Activated naive CD4-positive, alpha-beta T cell (primary cell): ENCODE measurements at places on chromosomes 11 and 22.

GRCh38 chr22:37545703-37546436 is 14.4 kb upstream of the CDC42EP1 start:
- DNase-seq, result no peak

GRCh38 chr22:37258005-37258752 is 14.1 kb upstream of the RAC2 start:
- no peak for DNase-seq

GRCh38 chr11:57406337-57406904 is 16.0 kb upstream of the PRG2 start:
- DNase-seq, result no peak

- no peak for DNase-seq
Observed at GRCh38 chr11:60360621-60361020, 17.7 kb upstream of the MS4A7 start.

DNA sequence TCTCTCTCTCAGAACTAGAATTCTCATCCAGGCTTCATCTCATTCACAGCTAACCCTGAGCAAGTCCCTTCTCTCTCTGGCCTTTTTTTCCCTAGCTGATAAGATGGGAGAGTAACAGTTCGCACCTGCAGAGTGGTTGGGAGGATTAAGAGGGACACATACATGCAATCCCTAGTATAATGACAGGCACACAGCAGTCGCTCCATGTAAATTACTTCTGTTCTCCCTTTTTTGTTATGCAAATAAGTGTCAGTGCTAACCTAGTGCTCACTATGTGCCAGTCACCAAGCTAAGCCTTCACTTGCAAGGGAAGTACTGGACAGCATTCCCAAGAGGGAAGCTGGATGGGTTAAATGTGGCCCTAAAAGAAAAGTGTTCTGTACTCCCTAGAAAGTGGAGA is 63.4 kb downstream of the TENM4 start:
- DNase-seq, result no peak

GRCh38 chr11:104098555-104098954 is 62.1 kb downstream of the DDI1 start:
- no peak for DNase-seq

DNA sequence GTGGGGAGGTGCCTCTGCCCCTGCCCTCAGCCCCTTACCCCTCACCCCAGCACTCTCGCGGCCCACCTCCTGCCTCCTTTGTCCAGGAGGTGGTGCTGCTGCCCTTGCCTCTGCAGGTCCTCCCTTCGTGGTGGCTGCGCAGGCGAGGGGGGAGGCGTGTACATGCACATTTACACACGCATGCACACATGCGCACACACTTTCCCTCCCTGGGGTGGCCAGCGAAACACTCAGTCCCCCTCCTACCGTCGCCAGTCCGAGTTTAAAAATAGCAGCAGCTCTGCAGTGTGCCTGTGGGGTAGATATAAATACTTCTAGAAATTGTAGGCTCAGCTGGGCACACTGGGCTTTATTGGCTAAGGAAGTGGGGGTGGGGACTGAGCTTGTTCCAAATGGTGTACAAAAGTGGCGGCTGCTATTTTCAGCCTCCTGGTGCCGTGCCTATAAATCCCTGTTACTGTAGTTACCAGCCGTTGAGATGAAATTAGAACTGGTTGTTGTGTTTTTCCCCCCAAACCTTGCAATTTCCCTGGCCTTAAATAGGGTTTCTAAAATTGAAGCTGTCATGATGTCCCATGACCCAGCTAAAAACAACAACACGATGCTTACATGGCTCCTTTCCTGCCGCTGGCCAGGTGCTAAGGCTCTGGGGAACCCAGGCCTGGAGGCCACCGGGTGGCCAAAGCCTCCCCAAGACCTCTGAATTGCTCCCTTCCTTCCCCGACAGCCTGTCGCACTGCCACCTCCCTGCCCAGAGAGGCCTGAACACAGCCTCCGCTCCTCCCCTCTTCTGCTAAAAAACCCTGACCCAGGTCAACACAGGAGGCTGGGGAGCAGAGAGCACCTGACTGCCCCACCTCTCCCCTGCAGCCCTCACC is 12.4 kb downstream of the PICK1 start:
- no peak for DNase-seq

DNA sequence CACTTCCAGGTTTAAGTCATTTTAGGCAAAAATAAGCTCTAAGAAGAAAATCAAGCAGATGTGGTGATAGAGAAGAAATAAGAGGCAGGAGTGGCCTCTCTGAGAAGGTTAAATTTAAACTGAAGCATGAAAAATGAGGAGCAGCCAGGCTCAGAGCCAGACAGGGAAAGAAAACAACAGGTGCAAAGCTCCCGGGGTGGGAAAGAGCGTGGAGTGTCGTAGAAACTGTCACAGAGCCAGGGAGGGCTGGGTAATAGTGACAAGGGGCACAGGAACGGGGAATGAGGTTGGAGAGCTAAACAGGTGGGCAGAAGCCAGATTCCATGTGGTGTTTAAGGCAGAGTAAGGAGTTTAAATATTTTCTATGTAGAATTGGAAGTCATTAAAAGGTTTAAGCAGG is 132.1 kb upstream of the BLID start:
- no peak for DNase-seq

DNA sequence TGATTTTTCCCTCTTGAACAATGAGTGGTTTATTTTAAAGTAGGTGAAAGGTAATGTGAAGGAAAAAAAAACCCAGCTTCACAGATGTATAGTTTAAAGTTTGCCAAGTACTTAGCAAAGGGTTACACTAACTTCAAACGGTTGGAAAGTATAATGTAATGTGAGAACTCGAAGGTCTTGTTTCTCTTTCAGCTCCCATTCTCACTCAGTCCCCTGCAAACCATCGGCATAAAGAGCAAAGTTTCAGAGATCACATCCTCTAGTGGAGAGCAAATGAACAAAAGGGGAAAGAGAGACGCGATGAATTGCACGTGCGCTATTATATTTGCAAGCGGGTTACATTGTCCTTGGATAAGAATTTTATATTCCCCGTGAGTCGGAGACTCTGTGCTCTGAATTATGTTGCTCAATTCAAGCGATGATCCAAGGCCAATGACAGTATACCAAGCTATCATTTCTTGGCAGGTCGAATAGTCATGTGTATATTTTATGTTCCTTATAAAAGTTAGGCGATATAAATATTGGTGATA is 37.6 kb upstream of the BIRC3 start:
- DNase-seq, result no peak

- DNase-seq, result no peak
Observed at GRCh38 chr11:19330416-19330815, 89.7 kb upstream of the E2F8 start.

DNA sequence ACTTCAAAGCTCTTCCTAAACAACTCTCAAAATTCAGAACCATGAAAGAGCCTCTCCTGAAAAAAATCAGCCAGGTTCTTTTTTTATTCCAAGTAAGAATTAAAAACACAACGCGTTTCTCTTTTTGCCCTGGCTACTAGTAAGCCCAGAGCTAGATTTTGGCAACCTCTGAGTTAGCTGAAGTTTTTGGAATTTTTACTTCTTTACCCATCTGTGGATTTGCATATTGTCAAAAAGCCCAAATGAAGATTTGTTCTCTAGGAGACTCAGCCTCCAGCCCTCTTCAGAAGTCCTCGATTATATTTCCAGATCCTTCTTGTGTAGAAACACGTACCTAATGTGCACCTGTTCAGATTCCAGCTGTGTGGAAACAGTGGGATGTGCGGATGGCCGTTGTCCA is 517.9 kb downstream of the TBC1D22A start:
- no peak for DNase-seq

- DNase-seq, result no peak
Observed at GRCh38 chr11:6962141-6962540, 35.9 kb downstream of the ZNF215 start.

GRCh38 chr11:47541070-47541469 is 11.9 kb downstream of the CELF1 start:
- DNase-seq, result no peak

DNA sequence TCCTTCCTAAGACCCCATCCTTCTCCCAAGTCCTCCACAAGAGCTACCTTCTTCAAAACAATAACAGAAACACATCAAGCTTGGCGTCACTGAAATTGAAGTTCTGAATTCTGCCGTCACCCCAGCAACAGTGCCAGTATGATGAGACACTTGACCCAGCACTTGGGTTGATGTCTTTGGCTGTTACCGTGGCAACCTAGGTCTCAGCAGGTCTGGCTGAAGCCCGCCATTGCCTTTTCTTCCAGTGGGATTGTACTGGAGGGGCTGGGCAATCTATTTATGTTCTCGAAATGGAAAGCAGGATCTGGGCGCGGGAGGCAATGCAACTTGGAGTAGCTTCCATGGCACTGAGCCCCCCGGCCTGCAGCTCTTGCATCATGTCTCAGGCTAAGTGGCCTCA is 23.8 kb downstream of the NPTXR start:
- DNase-seq, result no peak

GRCh38 chr11:107563702-107564101 is 1.8 kb downstream of the ALKBH8 start:
- no peak for DNase-seq

DNA sequence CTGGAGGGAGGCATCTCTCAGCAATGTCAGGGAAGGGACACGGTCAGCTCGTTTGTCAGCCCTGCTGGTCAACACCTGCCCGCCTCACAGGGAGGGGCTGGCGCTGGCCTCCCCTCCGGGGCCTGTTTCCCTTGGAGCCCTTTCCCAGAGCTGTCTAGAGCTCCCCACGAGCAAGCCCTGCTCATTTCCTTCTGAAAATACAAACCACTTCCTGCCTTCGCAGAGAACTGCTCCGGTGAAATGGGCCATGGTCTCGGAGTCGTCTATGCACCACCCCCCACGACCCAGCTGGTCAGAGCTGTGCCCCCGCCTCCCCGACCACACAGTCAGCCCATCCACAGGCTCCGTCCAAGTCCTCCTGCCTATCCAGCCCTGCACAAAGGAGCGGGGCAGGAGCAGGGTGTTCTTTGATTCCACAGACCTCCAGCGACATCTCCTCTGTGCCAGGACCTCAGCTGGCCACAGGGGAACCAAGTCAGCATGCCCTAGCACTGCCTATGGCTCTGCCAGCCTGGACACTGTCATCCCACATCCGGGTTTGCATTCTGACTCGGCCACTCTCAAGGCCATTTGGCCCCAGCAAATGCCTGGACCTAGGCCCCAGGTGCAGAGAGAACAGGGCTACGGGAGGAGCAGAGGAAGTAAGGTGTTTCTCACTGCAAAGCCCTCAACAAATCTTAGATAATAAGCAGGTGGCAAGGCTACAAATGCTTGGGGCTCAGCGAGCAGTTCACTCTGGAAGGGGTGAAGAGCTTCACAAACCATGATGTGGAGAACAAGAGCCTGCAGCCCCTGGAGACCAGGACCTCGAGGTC is 82.1 kb upstream of the WNT11 start:
- DNase-seq, result no peak

DNA sequence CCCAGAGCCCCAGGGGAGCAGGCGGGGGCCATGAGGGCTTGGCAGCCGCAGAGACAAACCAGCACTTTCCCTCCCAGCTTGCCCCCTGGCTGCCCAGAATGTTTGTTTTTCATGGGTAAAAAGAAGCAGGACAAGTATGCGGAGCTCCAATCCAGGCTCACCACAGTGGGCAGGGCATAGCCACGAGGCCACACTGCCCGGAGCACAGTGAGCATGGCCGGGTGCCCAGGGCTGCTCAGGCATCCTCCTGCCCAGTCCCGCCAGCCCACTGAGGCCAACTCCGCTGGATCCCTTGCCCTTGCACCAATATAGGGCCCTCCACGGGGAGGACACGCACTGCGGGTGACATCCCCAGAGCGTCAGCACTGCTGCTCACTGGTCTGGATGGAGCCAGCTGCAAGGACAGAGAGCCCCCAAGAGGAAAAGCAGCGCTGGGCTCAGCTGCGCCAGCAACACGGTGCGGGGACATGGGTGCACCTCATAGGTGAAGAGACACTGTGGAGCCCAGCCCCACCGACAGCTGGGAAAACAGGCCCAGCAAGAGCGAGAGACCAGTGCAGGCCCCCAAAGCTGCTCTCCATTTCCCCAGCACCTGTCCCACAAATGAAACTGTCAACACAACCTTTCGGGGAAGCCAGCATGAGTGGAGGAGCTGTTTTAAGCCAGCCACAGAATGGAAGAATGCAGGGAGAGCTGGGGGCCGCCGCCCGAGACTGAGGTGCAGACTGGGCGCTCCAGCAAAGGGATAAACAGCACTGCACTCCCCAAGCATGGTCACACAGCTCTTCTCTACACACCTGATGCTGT is 24.8 kb downstream of the ARVCF start:
- no peak for DNase-seq

DNA sequence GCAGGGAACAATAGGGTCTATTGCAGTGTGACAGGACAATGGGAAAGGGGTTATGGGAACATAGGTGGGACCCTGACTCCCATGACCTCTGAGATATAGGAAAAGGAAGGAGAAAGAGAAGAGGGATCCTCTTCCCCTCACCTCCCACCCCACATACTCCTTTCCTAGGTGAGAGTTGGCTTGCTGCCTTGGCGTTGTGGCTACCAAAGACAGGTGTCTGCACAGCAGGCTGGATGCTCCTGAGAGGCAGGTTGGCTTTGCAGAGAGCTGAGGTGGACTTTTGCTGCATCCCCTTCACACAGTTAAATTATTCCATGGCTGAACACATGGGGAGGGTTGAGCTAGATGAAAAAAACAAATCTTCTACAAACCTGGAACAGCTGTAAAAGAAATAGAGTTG is 80.7 kb downstream of the SYT9 start:
- DNase-seq, result no peak

GRCh38 chr11:74085542-74085892 is 76.6 kb upstream of the UCP3 start:
- DNase-seq, result no peak

GRCh38 chr22:41902932-41903421 is 11.9 kb downstream of the SHISA8 start:
- no peak for DNase-seq

- no peak for DNase-seq
Observed at GRCh38 chr22:23037429-23038333, 32.6 kb upstream of the GNAZ start.

DNA sequence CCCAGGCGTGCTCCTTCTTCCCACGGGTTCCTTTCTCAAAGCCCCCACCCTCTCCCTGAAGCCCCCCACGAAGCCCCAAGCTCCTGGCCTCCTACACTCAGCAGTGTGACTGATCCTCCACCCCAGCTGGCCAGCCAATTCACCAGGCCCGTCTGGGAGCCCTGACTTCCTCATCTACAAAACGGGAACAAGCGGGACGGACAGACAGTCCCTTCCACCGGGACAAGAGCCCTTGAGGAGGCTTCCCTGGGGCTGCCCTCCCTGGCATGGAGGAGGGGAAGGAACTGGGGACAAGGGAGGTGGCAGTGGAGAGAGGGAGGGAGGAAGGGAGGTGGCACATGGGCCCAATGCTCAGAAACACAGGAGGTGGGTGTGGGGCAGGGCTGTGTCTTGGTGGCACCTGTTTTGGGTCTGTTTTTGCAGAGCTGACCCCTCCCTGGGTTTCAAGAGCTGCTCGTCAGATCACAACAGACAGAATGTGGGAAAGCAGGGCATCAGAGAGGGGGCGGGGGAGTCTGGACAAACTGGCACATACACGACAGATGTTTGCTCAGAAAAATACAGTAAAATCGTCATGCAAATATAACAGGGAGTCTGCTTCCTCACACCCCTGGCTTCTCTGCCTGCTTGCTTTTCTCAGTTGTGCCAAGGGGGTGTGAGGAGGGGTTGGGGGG is 56.8 kb downstream of the ELFN2 start:
- no peak for DNase-seq

GRCh38 chr11:4019891-4020290 is 74.7 kb upstream of the RRM1 start:
- no peak for DNase-seq

GRCh38 chr11:77668760-77669159 is 31.2 kb upstream of the CLNS1A start:
- no peak for DNase-seq

- no peak for DNase-seq
Observed at GRCh38 chr11:17528906-17529843, 15.0 kb downstream of the USH1C start.

GRCh38 chr11:76691655-76692054 is 21.1 kb upstream of the LRRC32 start:
- no peak for DNase-seq

GRCh38 chr11:9905960-9906791 is 242.3 kb downstream of the SWAP70 start:
- no peak for DNase-seq
